ENCODE measurements at places on chromosomes 4 and X.

GRCh38 chr4:96108146-96108545 is 268.3 kb downstream of the PDHA2 start:
- no peak for DNase-seq

- no peak for DNase-seq
Measured at GRCh38 chrX:67636532-67636931, 92.7 kb downstream of the AR start.

GRCh38 chr4:8217246-8217511 is 18.1 kb downstream of the SH3TC1 start:
- DNase-seq, result no peak

DNA sequence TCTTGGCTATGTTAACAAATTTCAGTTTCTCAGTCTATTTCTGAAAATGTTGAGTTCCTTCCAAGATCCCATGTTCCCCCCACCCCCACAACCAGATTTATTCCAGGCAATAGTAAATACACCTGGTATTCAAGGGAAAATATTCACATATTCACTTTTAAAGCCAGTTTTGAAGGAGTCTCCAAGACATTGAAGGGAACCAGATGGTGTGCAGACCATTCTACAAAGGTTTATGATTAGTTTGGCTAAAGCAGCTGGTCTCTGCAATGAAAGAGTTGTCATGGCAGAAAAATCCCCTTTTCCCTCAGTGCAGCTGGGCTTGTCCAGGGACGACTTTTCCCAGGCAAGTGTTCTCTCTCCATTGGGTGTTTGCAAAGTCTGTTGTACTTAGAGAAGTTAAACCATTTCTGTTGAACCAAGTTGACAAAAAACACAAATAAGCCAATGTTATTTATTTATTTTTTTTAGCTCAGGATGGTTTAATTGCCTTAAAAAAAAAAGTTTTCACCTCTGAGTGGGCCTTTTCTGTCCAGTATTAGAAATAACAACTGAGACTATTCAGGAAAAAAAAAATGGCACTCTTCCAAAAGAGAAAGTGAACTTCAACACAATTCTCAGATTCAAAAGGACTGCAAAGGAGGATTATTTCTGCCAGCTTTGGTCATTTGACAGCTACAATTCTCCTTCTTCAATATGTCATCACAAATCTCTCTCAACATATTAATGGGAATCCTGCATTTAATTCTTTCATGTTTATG is 410.6 kb downstream of the IL1RAPL1 start:
- no peak for DNase-seq

DNA sequence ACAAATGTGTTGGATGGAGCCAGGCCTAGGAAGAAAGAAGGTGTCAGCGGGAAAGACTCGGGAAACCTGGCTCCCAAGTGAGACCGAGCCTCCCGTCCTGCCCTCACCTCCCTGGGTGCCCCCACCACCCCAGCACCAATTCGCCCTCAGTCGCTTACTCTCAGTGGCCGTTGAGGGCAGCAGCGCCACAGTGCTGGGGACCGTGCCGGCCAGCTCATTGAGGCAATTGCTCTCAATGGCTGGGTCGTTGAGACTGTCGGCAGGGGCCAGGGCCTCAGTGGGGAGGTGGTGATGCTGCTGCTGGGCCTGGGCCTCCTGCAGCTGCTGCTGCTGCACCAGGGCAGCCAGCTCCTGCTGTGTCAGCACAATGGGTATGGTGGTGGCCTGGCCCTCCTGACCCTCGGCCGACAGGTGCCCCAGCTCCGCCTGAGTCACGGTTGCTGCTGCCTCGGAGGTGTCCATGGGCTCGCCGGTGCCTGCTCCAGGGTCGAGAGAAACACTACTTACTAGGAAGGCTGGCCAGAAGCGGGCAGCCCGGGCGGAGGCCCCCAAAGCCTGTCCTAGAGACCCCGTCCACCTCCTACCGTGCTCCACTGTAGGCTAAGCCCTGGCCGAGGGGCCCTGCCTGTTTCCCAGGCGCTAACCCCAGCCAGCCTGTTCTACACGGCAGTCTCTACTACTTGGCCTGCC is 7.4 kb upstream of the RENBP start:
- DNase-seq, result no peak

DNA sequence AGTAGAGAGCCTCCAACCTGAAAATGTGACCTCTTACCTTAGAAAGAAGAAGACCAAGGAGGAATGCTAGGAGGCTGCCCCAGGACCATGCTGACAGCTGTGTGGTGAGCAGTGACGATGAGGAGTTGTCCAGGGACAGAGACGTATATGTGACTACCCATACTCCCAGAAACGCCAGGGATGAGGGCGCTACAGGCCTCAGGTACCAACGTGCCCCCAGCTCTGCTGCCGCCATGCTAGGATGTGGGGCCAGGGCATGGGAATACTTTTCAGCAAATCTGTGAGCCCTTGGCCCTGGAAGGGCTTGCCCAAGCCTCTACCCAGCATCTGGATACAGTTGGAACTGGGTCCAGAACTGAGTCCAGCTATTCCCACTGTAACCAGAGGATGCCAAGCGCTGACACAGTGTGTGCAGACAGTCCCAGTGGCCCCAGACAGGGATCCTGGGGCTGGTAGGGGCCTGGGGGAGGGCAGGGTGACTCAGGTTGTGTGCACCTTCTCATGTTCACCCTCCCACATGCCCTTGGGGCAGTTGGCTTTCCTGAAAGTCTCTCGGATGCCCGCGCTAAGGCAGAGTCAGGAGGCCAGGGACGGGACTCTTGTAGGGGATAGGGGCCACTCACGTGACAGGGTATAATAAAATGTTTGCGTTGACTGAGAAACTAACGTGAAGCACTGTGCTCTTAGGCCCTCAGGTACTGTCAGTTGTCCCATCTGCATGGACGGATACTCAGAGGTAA is 23.9 kb upstream of the FAM193A start:
- DNase-seq, result no peak

DNA sequence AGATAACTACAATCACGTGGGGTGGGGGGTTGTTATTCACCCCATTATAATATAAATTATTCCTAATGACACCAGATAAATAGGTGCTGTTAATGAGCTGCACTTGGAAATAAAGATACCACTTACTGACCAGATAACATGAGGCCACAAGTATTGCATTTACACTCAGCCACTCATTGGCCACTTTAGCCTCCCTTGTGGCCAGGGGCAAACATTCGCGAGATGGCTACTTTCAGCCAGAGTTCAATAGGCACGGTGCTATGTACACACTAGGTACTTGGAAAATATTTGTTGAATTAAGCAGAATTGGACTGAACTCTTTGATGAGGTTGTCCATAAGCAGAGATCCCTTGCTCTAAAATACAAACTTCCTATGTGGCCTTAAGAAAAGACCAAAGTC is 713.7 kb upstream of the TENM3 start:
- DNase-seq, result no peak

- DNase-seq, result no peak
Measured at GRCh38 chr4:132893787-132894186, 255.3 kb upstream of the PCDH10 start.

- DNase-seq, result no peak
Measured at GRCh38 chr4:121185960-121186359, 21.8 kb upstream of the TNIP3 start.

DNA sequence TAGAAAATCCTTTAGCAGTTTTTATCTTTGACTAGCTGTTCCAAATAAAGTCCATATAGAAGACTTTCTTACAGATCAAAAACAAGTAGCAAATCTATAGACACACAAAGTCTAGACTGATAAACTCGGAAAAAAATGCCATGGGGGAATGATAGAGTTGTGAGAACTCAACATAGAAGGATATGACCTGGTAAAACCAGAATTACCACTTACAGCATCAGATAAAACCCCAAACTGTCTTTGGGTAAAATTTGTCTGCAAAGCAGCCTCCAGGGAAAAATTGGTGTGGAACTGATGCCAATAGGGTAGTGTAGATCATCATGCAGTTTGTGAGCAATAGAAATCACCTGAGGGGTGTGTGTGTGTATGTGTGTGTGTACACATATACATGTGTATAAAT is 579.1 kb downstream of the SPOCK3 start:
- DNase-seq, result no peak

DNA sequence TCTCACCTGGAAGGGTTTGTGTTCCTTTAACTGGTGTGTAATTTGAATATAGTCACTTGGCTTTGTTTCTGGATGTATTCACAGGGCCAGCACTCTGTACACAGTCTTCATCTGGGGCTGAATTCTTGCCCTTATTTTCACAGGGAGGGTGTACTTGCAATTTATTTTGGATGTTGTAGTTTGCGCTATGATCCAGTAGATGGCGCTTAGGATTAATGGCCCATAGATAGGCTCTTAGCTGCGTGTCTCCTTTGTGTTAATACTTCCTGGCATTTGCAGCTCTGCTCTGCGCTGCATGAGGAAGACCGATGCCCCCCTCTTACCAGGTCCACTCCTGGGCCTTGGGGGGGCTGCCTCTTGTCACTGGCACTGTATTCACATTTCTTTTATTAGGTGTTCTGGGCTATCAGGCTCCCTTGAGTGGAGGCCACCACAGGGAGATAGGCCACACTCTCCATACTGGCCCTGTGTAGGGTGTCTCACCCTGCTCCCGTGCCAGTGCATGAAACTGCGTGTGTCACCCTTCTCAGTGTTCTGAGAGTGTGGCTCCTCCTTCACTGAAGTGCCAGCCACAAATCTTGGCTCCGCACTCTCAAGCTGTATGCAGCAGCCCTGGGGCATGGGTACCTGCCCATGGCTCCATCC is 562.2 kb downstream of the ZIC3 start:
- DNase-seq, result no peak

- no peak for DNase-seq
Measured at GRCh38 chr4:113446019-113446418, 315.5 kb downstream of the CAMK2D start.

DNA sequence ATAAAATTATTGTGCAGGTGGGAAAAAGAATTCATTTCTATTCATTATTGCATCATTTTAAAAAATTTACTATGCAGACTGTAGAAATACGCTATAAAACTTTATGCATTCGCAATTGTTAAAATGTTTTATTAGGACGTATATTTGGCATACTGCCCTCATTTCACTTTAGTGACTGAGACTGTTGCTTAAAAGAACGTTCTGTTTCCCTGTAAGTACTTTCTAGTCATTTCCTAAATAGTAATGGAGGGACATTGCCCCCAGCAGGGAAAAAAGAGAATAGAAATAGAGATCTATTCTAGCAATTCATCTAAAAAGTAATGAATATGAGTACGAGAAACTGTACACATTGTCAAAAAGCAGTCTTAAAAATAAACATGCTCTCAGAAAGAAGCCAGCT is 1295.8 kb upstream of the TENM3 start:
- DNase-seq, result no peak

DNA sequence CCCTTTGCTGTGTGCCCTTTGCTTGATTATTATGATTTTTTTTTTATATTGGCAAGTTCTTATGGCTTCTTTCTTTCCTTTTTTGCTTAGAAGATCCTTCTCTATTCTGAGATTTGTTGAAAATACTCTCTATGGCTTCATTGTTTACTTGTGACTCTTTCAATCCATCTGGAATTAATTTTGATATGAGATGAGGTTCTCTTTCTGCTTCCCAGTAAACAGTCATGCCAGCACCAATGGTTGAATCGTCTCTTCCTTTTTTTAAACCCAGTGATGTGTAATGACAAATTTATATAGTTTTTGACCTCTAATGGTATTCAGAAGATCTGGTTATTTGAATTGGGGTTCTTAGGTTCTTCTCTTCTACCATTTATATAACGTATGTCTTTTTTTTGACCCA is 121.8 kb downstream of the ARHGAP10 start:
- no peak for DNase-seq

DNA sequence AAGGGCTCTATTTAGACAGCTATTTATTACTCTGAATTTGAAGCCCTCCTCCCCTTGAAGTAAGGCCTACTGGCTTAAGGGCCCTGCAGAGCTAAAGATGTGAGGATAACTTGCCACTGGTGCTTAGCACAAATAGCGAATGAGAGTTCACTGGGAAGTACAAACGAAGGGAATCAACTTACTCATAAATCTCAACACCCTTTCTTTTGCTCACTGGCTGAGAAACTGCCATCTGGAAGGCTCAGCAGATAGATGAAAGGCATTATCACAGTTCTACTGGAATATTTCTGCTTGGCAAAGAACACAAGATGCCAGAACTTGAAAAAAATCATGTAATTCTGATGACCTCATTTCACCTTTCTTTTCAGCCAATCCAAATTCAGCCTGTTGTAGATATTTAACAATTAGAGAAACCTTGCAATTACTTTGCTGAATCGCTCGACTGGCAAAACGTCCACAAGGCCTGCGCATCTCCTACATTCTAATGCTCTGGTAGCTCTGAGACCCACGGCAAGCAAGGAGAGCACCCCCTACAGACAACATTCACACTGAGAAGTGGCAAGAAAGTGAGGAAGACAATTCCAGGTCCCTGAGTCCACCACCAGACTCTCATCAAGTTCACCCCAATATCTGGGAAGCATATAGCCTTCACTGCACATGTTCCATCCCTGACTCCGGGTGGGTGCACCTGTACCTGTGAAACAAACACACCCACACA is 27.5 kb downstream of the TSPAN5 start:
- DNase-seq, result no peak

- DNase-seq, result no peak
Measured at GRCh38 chr4:125044886-125045285, 269.9 kb upstream of the FAT4 start.

Measured in activated CD4-positive, alpha-beta memory T cell treated with anti-CD3 and anti-CD28 coated beads, Interleukin-2, amount 10 ng/mL, durations not matched to agents 7 days and 5 days (primary cell).